Stimulated activated effector memory CD8-positive, alpha-beta T cell treated with anti-CD3 and anti-CD28 coated beads, Interleukin-12 subunit alpha, Interleukin-12 subunit beta, amount 100 ng/mL, for 72 hours (primary cell): ENCODE measurements at places on chromosomes 6 and 20.

- DNase-seq: no peak
Measured at GRCh38 chr20:8330319-8330784, 198.3 kb downstream of the PLCB1 start.

GRCh38 chr6:148445620-148446019 lies 103.0 kb downstream of the SASH1 start:
- DNase-seq: no peak

GRCh38 chr20:53611449-53611894 lies 17.8 kb upstream of the ZNF217 start:
- DNase-seq: no peak

DNA sequence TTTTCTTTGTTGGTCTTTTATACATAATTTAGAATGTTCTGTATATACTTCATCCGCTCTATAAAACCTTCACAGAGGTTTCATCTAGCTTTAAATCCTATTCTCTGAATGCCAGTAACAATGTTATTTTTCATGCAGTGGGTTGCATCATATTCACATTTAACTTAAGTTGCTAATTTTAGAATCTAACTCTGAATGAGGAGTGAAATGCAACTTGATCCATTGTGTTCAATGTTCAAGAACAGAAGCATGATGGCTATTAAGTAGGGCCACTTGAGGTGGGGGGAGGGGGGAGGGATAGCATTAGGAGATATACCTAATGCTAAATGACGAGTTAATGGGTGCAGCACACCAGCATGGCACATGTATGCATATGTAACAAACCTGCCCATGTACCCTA lies 224.5 kb downstream of the NKAIN2 start:
- no peak for DNase-seq

DNA sequence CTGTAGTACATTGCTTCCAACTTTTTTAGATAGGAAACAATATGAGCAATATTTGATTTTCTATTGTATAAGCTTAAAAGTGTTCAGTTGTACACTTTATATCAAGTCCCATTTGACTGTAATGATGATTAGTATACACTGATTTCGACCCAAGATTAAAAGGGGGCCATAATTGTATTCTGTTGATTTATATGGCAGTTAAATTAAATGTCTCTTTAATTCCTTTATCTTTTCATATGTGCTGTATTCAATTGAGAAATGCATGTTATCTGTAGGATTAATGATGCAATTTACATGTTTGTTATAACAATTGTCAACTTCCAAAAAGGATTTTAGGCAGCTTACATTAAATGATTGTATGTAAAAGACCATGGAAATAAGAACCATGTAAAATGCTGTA lies 317.5 kb downstream of the CDKAL1 start:
- DNase-seq: no peak

DNA sequence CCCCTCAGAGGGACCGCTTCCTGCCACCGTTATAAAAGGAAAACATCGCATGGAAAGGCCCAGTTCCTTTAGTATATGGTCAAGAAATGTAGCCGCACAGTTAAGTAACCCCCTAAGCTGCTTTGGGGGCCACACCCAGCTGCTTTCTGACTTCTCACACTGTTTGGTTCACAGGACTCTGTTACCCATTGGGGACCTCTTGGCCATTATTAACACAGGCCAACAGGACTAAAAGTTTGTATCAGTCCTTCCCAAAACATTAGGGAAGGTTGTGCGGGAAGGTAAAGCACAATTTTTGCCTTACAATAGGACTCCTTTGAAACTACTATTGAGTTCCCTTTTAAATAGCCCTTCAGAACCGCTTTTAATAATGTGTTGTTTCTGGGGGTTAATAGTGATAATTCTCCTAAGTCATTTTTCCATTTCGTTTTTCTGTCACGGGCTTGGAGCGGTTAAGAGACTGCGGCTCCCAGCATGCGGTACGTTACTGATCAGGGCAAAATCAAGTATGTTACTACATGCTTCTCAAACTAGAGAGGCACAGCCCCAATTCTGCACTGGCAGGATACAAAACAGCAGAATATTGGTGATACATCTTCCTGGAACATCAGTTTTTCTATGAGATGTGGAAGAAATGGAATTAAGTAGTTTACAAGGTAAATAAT lies 668 bp upstream of the RPP40 start:
- DNase-seq: no peak

- DNase-seq: no peak
Measured at GRCh38 chr20:50096237-50096636, 16.7 kb downstream of the UBE2V1 start.

DNA sequence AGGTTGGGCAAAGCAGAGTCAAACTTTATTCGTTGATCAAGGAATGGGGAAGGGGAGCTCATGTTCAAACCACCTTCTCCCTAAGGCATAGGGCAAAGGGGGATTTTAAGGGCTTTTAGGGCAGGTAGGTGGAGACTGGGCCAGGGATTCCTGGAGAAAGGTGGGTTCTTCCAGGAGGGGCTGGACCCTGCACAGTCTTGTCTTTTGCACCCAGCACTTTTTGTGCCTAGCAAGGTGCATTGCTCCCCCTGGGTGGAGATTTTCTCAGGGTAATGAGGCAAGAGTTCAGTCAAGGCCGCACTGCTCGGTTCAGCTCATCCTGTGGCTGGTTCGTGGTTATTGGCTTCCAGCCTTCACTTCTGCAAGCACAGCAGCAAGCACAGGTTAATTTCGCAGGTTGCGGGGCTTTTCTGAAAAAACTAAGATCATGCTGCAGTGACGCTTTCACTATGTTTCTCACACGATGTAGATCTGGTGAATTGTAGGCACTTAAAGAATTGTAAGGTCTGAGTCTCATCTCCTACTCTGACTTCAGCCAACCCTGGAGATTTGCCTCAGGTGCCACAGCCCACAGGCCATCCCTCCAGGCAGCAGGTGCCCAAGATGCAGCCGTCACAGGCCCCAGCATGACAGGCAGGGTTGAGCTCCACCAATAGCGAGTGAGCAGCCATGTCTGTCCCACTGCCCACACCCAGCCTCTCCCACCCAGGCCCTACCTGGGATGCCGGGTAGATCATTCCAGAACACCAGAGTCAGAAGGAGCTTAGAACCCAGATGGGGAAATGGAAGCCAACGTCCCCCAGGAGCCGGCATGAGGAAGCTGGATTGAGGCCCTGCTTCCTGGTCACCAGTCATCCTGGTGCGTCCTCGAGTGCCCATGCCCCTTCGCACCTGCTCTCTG lies 37.1 kb downstream of the SUN5 start:
- DNase-seq: peak; percentile 16

GRCh38 chr20:10861090-10861489 lies 187.3 kb upstream of the JAG1 start:
- DNase-seq: no peak

- DNase-seq: no peak
Measured at GRCh38 chr20:37342231-37343177, 3.4 kb upstream of the SRC start.

DNA sequence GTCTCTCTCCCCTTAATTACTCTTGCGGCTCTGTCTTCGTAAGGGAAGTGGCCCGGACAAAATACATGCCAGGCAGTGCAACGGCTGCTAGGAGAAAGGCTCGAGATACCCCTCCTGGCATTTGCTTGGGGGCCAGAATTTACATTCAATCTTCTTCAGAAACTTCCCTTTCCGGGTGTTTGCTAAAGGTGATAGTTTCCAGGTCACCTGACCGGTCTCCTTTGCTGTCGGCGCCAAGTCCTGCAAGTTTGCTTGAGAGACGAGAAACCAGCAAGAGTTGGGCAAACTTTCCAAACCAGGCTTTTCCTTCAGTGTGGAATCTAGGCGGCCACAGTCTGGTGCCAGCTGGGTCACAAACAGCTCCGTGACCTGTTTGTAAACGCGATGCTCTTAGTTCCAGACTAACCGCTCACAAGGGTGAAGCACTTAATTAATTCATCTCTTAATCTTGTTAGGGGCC lies 563 bp upstream of the SRSF3 start:
- DNase-seq: no peak

GRCh38 chr20:21027569-21027968 lies 78.6 kb downstream of the LINC00237 start:
- DNase-seq: no peak

- DNase-seq: no peak
Measured at GRCh38 chr6:75824160-75824559, 75.1 kb downstream of the MYO6 start.

DNA sequence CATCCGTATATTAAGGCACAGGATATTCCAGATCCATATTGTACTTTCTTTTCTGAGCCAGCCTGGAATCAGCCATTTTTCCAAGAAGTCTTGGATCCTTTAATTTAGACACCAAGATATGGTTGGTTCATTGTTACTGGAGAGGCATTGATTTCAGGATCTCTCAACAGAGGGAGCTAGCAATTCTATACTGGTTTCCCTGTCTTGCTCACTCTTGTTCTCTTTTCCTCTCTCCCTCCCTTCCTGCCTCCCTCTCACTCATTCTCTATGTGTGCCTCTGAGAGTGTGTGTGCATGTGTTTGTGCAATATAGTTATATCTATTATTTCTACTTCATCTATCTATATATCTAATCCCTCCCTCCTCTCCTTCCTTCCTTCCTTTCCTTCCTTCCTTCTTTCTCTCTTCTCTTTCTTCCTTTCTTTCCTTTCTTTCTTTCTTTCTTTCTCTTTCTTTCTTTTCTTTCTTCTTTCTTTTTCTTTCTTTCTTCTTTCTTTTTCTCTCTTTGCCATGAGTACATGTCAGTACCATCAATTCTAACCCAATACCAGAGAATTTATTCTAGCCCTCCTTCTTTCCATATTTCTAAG lies 299.1 kb downstream of the EPHA7 start:
- no peak for DNase-seq

DNA sequence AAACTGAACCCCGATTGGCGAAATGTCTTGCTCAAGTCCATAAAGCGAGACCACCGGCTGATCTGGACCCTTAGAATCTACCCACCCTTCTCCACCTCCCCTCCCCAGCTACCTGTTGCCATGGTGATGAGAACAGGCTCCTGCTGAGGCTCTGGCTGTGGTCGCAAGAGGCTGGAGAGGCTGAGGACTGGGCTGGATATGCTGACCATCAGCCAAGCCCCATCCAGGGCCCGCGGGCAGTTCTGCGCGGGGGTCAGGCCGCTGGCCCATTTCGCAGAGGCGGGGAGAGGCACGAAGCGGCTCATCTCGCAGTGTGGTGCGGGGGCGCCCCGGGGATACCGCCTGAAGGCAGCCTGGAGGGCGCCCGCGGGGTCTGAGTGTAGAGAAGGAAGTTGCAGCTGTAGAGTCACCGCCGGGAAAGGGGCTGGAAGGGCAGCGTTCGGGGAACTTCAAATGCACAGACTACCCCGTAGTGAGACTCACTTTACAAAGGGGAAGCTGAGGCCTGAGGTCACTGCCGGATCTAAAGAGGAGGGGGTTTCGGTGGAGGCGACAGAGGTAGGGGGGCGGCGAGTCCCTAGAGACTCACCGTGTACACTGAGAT lies 671 bp downstream of the TAPBP start:
- no peak for DNase-seq

GRCh38 chr6:106141441-106142237 lies 55.5 kb downstream of the PRDM1 start:
- DNase-seq: peak; percentile 72

GRCh38 chr6:37175332-37176267 lies 5.6 kb downstream of the PIM1 start:
- no peak for DNase-seq

GRCh38 chr6:75800708-75801505 lies 51.9 kb downstream of the MYO6 start:
- DNase-seq: no peak

DNA sequence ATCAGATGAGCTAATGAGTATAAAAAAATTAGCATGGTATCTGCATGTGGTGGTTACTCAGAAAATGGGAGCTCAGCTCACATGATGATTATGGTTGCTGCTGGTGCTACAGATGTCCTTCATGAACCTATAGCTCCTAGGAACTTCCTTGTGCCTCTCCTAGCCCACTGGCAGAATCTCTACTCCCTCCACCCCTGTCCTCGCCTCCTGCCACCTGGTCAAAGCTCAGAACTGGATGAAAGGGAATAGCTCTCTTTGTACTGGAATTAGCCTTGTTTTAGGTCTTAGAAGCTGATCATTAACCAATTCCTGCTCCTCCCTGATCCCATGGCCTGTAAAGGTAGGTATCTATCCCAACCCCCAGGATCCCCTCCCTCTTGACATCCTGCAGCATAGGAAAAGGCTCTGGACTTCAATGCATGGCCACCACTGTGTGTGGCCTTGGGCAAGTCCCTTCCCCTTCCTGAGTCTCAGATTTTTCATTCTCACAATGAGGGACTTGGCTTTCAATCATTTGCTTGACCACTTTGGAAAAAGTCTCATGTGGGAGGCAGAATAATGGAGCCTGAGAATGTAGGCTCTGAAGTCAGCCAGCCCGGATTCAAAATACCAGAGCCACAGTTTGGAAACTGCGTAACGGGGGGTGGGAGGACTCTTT lies 43.9 kb downstream of the SLC13A3 start:
- DNase-seq: no peak

- no peak for DNase-seq
Measured at GRCh38 chr6:112189494-112189893, 64.9 kb downstream of the LAMA4 start.

DNA sequence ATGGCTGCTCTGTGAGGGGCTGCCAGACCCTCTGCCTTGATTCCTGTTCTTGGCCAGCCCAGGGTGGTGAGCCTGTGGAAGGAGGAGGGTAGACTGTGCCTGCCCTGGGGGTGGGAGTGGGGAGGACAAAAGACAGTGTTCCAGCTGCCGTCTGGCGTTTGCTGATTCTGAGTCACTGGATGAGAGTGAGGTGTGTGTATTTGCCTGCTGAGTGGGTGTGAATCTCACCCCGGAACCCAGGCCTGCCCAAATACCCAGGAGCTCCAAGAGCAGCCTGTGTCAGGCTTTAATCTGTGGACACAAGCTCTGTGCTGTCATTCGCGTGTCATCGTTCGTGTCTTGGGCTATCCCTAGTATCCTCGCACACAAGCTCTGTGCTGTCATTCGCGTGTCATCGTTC lies 2.6 kb upstream of the LKAAEAR1 start:
- no peak for DNase-seq

DNA sequence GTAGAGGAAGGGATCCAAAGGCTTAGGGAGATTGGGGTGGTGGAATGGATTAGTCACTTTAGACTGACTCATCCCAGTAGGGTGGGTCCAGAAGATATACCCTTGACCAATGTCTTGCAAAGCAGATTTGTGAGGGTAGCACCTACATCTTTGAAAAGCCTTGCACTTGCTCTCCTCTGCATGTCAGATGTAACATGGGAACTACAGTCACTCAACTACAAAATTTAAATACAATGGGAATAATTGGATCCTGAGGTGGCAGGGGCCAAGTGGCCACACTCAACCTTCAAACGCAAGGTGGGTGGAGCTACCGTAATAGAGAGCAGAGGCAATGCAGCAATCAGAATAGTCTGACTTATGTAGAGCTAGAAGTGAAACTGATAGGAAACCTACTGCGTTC lies 71.2 kb downstream of the ME1 start:
- no peak for DNase-seq

DNA sequence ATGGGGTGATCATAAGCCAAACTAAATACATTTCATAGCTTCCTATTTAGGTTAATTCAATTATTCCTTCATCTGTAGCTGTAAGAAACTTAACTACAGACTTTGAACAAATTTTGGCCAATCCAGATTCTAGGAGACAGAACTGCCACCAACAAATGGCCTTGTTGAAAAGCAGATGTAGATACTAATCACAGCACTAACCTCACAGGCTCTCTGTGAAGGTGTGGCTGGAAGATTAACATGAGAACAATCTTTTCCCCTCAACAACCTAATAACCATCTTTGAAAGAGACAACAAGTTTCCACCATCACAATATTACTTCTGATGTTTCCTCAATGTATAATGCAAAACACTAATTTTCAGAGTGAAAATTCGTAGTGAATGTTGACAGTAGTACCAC lies 87.8 kb downstream of the SESN1 start:
- DNase-seq: no peak

GRCh38 chr6:20227350-20227749 lies 15.1 kb upstream of the MBOAT1 start:
- no peak for DNase-seq
